ENCODE measurements at places on chromosomes 3 and 15. TPM values are rescaled to one million over a fixed set of nuclear protein-coding genes. Genes with fewer than 3 reads are reported as not detected.

Gene LYZL4
- total RNA-seq = 0.14 TPM

Gene SLC2A2
- total RNA-seq = not detected

Gene UBXN7
- total RNA-seq = 10.9 TPM

Gene CCR3
- total RNA-seq = 0.33 TPM

Gene UNC13C
- total RNA-seq = 1.7 TPM

Gene GPR149
- total RNA-seq = not detected

Gene BCHE
- total RNA-seq = 12.4 TPM

Gene FSTL1
- 53.5 TPM for total RNA-seq

Gene ASB7
- 10.6 TPM for total RNA-seq

Gene GPR62
- 0.05 TPM for total RNA-seq

Gene PLEKHO2
- 18.2 TPM for total RNA-seq

Gene SCN11A
- total RNA-seq = 0.38 TPM

Gene NUSAP1
- total RNA-seq = 152 TPM

Gene SEMA5B
- total RNA-seq = 0.99 TPM

DNA sequence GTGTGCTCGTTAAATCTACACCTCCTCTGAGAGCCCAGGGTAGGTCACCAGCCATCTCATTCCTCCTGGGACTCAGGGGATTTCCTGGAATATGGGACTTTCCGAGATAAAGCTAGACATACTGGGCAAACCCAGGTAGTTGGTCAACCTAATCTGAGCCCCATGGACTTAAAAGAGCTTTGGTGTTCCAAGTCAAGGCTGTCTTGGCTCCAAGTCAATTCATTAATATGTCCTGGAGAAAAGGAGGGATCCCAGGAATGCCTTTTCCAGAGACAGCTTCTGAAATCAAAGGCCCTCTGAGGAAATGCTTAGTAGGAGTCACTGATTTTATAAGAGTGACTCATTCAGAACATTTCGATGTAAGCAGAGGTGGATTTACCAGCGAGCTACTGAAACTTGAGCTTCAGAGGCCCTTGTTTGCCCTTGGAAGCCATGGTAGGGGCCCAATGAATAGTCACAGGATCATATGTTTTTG lies 137.3 kb upstream of the UBE2E1 start:
- no peak for DNase-seq

DNA sequence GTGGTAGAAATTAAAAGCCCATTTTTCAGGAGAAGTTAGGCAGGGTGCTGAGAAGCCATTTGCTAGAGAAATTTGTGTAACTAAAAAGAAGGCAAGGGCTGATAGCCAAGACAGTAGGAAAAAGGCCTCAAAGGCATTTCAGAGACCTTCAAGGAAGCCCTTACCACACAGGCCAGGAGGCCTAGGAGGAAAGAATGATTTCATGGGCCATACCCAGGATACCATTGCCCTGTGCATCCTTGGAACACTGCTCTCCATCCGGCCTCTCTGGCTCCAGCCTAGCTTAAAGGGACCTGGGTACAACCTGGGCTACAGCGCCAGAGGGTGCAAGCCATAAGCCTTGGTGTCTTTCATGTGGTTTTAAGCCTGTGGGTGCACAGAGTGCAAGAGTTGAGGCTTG lies 193.6 kb upstream of the GRM7 start:
- DNase-seq = no peak

GRCh38 chr15:27608248-27608647 lies 490.9 kb downstream of the OCA2 start:
- no peak for DNase-seq

- DNase-seq = no peak
Measured at GRCh38 chr15:96535148-96535547, 204.6 kb downstream of the NR2F2 start.

GRCh38 chr15:41948490-41948889 lies 23.9 kb downstream of the EHD4 start:
- DNase-seq = no peak

GRCh38 chr15:39192351-39192750 lies 388.5 kb upstream of the THBS1 start:
- DNase-seq = no peak

- DNase-seq = no peak
Measured at GRCh38 chr3:169053427-169053826, 610.1 kb downstream of the MECOM start.

GRCh38 chr15:41493902-41494189 lies 172 bp downstream of the ITPKA start:
- no peak for DNase-seq

DNA sequence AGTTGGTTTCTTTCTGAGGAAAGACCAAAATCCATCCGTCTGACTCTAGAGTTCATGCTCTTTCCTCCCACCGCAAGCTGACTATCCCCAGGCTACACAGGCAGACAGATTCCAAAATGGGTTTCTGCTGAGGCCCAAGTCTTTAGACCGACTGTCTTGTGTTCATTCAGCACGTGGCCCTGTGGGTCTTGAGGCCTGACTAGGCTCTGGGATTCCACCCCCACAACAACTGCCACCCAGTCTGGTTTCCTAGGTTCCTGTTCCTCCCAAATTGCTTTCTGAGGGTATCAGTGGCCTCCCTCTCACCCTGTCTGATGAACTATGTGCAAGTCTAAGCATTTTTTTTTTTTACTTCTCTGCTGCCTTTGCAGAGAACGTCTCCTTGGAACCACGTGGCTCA lies 67.7 kb downstream of the CYP19A1 start:
- no peak for DNase-seq

DNA sequence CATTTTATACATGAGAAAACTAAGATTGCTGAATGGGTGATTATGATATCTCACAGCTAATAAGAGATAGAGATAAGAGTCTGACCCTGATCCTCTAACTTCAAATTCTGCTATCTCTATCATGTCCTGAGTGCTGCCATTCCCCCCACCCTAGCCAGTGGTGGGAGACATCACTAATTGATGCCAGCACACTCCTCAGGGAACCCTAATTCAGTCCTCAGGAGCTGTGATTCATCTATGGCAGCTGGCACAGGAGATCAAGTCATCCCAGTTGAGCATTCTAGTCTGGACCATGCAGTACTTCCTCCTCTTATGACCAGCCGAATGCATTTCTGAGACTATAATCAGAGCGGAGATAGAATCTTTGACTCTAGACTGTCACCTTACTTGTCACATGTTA lies 71.9 kb downstream of the SYNM start:
- DNase-seq = no peak

DNA sequence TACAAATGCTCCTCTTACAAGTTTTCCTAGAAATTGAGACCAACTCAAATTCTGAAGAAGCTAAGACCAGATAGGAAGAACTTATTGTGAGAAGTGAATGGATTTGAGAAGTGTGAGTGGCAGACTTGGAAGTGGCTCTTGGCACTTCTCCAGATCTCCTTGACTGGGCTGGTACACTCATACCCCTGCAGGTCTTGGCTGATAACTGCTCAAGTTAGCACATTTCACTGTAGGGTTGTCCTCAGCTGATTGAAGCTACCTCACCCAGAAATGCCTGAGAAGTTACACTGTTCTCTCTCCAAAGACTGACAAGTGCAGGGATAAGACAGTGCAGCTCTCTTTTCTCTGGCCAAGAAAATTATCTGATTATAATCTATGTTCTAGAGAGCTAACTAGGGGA lies 16.5 kb upstream of the CLDN1 start:
- no peak for DNase-seq

GRCh38 chr3:23113455-23114171 lies 89.5 kb upstream of the UBE2E2 start:
- DNase-seq = no peak

- no peak for DNase-seq
Measured at GRCh38 chr3:71672807-71673206, 52.4 kb downstream of the EIF4E3 start.

DNA sequence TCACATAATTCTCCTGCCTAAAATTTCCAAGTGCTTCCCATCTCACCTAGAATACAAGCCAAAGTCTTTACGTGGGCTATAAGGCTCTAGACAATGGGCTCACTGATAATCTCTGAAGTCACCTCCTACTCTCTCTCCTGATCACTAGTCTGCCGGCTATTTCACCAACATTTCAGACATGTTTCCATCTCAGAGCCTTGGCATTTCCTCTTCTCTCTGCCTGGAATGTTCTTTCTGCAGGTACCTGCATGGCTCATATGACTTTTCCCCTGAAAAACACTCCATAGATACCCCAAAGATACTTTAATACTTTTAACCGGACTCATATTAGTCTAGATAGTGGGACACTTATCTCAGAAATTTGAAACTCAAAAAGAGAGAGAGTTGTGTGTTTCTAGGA lies 32.7 kb downstream of the CD200 start:
- no peak for DNase-seq

DNA sequence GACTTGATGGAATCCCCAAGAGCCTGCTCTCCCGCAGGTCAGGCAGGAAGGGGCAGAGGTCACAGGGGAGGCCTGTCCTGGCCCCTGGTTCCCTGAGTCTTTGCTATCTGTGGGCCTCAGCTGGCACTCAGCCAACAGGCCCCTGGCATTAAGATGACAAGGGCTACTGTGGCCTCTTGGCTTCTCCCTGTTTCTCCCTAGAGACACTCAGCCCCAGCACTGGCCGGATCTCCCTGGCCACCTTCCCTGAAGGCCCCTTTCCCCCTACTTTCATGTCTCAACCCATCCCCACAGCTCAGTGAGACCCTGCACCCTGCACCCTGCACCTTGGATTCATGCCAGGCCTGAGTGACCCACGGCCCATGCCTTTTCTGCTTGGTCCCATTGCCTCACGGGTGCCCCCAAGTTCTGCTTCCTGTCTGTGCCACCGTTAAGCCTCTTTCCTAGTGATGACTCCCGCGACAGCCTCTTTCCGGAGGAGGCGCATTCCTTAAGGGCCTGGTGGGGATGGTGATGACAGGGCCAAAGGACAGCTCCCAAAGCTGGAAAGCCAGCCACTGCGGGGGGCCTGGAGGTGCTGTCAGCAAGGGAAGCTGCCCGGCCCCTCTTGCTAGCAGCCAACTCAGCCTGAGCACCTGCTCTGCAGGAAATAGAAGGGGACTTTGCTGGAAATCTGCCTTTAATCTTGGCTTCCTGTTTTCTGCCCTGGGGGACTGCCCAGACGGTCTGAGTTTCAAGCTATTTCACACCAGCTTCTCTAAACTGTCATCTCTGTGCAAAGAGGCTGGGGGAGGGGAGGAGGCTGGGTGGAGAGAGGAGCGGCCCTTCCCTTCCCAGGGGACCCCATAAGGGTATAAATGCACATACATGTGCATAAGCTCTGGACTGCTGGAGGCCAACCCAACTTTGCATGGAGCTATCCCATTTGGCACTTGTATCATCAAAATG lies 4.8 kb upstream of the CSK start:
- no peak for DNase-seq

- no peak for DNase-seq
Measured at GRCh38 chr3:9121366-9122001, 128.0 kb downstream of the SRGAP3 start.

DNA sequence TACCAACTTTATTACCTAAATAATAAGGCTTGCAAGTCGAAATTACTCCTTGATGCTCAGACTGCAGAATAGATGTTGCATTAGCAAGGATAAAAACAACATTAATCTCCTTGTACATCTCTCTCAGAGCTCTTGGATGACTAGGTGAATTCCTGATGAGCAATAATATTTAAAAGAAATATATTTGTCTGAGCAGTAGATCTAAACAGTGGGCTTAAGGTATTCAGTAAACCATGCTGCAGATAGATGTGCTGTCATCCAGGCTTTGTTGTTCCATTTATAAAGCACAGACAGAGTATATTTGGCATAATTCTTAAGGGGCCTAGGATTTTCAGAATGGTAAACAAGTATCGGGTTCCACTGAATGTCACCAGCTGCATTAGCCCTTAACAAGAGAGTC lies 257.1 kb downstream of the TUSC7 start:
- no peak for DNase-seq

DNA sequence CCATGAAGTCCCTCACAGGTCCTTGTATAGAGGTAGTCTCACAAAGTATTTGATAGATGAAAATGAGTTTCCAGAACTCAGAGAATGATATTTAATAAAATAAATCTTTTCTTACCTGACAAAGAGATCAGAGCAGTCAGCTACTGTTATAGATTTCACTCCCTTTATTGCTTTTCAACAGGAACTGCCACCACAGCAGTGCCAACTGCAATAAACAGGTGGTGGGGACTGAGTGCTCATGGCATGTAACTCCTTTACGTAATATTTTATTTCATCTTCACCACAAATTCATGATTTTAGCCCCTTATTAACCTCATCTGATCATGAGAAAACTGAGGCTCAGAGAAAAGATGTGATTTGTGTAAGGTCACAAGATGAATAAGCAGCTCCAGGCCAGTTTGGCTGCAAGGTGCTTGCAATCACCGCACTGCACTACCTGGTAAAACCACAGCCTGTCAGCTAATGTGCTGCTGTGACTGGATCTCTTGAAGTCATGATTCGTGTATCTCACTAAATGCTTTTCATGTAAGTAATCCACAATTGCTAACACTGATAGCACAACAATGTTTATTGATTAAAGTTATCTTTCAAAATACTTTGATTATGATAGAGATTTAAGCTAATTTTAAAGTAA lies 78.8 kb downstream of the WNT5A start:
- DNase-seq = no peak

DNA sequence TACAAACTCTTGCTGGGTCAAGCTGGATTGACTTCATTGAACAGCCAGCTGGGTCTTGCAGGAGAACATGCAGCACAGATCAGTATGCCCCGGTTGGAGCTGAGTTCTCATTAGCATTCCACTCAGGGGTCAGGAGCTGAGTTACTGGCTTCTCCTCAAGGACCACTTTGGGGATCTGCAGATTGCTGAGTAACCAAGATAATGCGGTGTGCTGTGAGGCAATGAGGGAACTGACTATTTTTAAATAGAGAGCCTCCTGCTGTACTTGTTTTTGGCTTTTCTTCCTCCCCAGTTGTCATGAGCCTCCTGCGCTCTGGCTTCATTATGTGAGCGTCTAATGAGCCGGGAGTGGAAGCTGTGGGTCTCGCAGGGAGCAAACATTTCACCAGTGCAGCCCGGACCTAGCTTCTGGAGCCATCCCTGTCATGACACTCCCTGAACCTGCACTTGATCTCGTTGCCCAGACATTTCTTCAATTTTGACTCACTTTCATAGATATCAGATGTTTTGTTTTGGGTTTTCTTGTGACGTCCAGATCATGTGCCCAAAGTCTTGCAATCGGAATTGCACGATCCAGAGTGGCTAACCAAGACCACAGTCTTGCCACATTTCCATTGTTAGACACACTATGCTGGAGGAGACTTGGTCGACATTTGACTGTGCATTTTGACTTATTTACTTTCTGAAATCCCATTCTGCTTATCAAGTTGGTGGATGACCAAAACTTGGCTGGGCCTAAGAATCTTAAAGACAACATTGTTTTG lies 327.2 kb downstream of the LRTM1 start:
- DNase-seq = no peak

GRCh38 chr3:31247850-31248562 lies 284.7 kb upstream of the STT3B start:
- no peak for DNase-seq

- DNase-seq = no peak
Measured at GRCh38 chr15:85616549-85617110, 178.1 kb downstream of the KLHL25 start.

DNA sequence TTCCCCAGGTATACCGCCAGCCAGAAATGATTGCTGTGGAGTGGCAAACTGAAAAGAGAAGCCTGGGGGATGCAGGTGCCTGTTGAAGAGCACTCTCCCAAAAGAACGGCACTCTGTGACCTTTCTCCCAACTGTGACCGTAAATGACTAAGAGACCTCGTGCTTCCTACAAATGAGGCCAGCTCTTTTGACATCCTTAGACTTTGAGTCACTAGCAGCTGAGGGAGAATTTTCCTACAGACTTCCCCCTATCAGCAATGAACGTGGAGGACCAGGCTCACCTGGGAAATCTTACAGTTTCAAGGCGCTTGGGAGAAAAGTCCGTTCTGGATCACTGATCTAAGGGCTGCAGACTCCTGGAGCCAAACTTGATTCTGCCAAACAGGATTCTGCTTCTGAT lies 8.6 kb downstream of the AQP9 start:
- no peak for DNase-seq

GRCh38 chr15:29043736-29044502 lies 158.1 kb downstream of the APBA2 start:
- no peak for DNase-seq

Data from thymus (tissue), 14 donors.